ENCODE measurements at places on chromosomes 12 and 14.

- no peak for DNase-seq
Measured at GRCh38 chr14:104442631-104443390, 136.8 kb upstream of the C14orf180 start.

DNA sequence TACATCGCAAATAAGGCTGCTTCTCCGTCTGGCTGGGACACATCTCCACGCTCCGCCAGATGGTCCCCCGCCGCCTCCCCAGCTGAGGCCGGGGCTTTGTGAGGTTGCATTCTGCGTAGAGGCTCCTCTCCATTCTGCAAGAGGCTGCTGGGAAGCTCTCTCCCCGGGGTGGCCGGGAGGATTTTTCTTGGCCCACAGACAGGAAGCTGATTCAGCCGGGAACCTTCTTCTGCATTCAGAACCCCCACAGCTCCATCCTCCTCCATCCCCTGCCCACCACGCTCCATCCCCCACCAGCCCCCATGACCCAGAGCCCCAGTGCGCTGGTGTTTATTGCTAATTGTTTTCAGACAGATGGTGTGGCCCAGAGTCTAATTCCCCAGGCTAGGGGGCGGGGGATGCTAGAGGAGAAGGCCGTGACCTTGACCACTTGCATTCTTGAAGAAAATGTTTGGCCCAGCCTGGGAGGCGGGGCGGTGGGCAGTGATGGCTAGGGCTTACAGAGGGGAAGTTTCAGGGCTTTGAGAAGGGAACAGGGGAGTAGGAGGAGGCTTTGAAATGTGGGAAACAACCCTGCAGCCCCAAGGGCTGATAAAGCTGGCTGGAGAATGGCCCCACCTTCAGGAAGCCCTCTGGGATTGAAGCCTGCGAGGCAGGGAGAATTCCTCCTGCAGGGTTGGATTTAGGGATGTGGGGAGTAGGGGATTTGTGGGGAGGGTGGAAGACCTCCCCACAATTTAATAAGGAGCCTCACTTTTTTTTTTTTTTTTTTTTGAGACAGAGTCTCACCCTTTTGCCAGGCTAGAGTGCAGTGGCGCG is 88.5 kb upstream of the NCOR2 start:
- no peak for DNase-seq

DNA sequence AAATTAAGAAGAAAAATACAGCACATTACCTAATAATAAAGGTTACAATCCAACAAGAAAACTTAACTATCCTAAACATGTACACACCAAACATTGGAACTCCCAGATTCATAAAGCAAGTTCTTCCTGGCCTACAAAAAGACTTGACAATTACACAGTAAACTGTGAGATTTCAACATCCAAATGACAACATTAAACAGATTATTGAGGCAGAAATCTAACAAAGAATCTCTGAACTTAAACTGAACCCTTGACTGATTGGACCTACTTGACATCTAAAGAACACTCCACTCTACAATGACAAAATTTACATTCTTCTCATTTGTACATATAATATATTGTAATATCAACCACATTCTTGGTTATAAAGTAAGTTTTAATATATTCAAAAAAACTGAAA is 1341.3 kb downstream of the LRFN5 start:
- DNase-seq, result no peak

DNA sequence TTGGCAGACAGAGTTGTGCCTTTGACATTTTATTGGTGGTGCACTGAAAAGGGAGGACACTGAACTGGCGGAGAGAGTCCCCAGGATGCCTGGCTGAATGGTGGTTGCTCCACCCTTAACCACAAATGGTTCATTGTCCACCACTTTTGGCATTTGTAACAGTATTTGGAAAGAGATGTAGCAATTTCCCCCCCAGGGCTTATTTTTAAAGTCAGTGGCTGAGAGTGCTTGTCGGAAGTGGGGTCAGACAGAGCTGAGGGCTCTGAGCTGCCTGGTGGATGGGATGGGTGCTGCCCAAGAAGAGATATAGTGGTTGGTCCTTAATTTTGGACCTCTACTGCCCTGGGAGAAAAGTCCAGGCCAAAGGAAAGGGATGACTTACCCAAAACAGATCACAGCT is 31.5 kb upstream of the FGF6 start:
- no peak for DNase-seq

- DNase-seq, result no peak
Measured at GRCh38 chr14:36130186-36130585, 46.3 kb downstream of the PTCSC3 start.

DNA sequence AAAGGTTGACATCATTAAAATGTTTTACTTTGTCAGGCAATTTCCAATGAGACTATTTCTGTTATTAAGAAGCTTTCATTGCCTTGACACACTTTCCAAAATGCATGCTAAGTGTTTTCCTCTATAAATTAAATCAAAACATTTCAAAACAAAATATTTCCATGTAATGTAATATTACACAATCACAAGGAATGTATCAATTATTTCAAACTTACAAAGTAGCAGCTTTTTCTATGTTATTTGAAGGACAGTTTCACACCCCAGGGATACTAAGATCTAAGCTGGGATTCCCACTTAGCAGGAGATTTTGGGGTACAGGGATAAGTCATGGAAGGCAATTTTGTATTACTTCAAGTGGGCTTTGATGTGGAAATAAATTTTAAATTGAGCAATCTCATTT is 144.9 kb downstream of the FOXG1 start:
- DNase-seq, result no peak

GRCh38 chr12:53419756-53420155 is 3.9 kb upstream of the AMHR2 start:
- no peak for DNase-seq

Measured in germinal center (tissue), 1 donor.